ENCODE measurements at places on chromosomes 6 and 20. TPM values are rescaled to one million over a fixed set of nuclear protein-coding genes. Genes with fewer than 3 reads are reported as not detected.

GRCh38 chr6:28542440-28543296, 17.0 kb downstream of the GPX5 start:
- peak; percentile 97 for DNase-seq

DNA sequence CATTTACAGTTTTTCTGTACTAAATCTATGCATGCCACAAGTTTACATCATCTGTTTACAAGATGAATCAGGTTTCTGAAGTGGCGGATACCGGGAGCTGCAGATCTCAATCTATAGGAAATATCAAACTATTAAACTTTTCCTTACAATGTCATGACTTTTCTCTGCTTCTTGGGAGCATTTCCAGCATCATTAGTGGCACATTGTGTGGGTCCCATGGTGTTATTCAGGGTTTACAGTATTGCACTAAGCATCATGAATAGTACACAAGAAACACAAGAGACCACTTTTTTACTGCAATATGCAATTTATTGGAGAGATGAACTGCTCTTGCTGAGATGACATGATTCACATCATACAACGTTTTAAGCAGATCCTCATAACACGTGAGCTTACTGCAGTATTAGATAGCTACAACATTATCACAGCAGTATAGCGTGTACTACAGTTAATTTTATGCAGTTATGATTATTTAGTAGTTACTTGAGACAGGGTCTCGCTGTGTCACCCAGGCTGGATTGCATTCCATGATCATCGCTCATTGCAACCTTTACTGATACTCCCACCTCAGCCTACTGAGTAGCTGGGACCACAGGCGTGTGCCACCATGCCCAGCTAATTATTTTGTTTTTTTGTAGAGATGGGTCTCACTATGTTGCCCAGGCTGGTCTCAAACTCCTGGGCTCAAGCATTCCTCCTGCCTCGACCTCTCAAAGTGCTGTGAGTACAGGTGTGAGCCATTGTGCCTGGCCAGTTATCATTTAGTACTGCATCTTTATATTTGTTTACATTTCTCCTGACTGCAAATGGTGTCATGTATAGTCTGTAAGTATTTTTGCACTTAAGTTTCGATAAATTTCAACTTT, 18.4 kb downstream of the BLTP3A start:
- DNase-seq, result no peak

DNA sequence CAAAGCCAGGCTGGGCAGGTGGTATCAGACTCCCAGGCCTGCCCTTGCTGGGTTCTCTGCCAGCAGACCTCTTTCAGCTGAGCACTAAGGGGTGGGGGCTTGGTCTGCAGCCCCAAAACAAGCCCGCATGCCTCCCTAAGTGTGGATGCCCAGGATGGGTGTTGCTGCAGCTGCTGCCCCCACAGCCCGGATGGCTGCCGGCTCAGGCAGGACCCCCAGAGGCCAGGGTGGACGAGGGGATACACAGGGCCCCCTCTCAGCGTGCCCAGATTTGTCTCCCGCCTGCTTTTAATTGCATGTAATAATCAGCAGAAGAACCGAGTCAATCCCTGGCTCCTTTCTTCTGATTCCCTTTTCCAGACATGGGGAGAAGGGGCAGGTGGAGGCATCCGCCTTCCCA, 60.8 kb downstream of the VEGFA start:
- no peak for DNase-seq

DNA sequence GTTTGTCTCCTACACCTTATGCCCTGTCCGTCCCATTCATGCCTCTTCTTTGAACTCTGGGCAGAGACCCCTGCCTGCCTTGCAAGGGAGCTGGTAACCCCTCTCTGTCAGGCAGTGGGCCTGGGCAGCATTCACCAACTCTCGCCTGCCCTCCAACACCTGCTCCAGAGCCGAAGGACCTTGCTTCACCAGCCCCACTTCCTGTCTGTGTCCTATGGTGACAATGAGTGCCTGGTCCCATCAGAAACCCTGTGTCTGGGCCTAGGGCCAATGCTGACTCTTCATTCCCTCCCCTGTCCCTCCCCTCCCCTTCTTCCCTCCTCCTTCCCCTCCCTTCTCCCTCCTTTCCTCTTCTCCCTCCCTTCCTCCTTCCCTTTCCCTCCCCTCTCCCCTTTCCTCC, 22.8 kb upstream of the PCMTD2 start:
- no peak for DNase-seq

DNA sequence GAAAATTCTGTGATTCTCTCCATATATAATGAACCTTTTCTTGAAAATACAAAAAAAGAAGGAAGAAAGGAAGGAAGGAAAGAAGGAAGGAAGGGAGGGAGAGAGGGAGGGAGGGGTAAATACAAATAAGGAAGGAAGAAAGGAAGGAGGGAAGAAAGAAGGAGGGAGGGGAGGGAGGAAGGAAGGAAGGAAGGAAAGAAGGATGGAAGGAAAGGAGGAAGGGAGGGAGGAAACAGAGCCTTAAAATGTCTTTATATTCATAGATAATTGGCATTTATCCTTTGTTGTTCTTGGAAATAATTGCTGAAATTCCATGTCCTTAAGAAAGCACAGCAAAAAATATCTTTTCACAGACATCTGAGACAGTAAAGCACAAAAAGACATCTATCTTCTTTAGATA, 40.3 kb downstream of the SAMD3 start:
- DNase-seq, result no peak

- no peak for DNase-seq
Measured at GRCh38 chr20:42639140-42639539, 550.6 kb downstream of the PTPRT start.

GRCh38 chr6:29517728-29518440, 30.1 kb upstream of the MAS1L start:
- DNase-seq, result no peak

Gene RXRB
- total RNA-seq, result 21.7 TPM

Gene PNPLA1
- total RNA-seq, result not detected

Gene TNFRSF6B
- total RNA-seq, result not detected

Gene EPPIN
- not detected for total RNA-seq

Gene GMNN
- 69.1 TPM for total RNA-seq
